Naive thymus-derived CD8-positive, alpha-beta T cell (primary cell): ENCODE measurements at places on chromosomes 1 and 21.

DNA sequence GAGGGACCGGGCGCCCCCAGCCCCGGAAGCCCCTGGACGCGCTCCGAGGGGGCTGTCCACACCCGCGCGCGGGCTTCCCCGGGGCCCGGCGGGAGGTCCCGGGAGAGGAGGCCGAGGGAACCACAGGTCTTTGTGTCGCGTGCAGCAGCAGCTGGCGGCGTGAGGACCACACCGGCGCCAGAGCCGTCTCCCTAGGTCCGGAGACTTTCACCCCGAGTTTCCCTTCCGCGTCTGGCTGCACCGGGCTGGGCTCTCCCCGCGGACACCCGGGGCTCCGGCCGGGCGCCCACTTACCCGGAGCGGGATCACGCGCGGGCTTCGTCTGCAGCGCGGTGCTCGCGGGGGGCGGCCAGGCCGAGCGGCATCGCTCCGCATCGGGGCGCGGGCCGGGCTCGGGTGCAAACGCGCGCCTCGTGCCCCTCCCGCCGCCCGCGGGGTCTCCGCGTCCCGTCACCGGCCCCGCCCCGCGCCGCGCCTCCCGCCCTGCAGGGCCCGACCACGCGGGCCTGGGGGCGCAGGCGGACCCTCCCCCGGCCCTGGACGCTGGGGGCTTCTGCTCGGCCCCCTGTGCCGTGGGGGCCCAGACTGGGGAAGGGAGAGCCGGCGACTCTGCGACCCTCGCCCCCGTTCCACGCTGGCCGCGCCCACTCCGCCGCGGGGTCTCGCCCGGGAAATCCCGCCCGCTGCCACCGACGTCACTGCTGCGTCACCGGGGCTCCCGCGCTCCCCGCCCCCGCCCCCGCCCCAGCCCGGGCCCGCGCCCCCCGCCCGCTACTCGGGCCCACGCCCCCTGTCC, at the start of gene GNG4:
TSS of gene GNG4 (minus strand) at position 417 of the 796 bp plus-strand sequence. CDS start 65,946 bp downstream, outside the sequence.
- no peak for DNase-seq
- no peak within 1 kb of the TSS for H3K27ac ChIP-seq
- H3K36me3 ChIP-seq = peaks cover 20% of the 10 kb centered on the region
- peaks cover 14% of the 10 kb centered on the region for H3K4me1 ChIP-seq
- peak within 1 kb of the TSS; percentile 81 for H3K4me3 ChIP-seq

GRCh38 chr1:37455516-37455915, 18.9 kb upstream of the ZC3H12A start:
- no peak for DNase-seq
- no peaks in the 10 kb centered on the region for H3K27me3 ChIP-seq
- H3K36me3 ChIP-seq = no peaks in the 10 kb centered on the region
- no peak overlapping the region for H3K27ac ChIP-seq

DNA sequence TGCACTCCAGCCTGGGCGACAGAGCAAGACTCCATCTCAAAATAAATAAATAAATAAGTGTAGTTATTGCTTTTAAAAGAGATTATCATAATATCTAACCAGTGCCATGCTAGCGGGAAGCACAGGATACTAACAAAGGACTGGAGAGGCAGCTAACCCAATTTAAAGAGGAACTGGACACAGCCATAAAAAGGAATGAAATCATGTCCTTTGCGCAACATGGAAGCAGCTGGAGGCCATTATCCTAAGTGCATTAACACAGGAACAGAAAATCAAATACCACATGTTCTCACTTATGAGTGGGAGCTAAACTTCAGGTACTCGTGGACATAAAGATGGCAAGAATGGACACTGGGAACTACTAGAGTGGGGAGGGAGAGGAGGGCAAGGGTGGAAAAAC, 54.9 kb downstream of the TM2D1 start:
- no peaks in the 10 kb centered on the region for H3K27me3 ChIP-seq
- no peak overlapping the region for H3K27ac ChIP-seq
- H3K4me1 ChIP-seq = peaks cover 2% of the 10 kb centered on the region
- H3K4me3 ChIP-seq = no peak overlapping the region
- H3K36me3 ChIP-seq = no peaks in the 10 kb centered on the region
- no peak for DNase-seq

GRCh38 chr1:156409439-156409838, 40.4 kb downstream of the RHBG start:
- H3K4me3 ChIP-seq = no peak overlapping the region
- DNase-seq = no peak
- H3K4me1 ChIP-seq = no peaks in the 10 kb centered on the region
- peaks cover under 1% of the 10 kb centered on the region for H3K36me3 ChIP-seq
- H3K27me3 ChIP-seq = peaks cover 54% of the 10 kb centered on the region

DNA sequence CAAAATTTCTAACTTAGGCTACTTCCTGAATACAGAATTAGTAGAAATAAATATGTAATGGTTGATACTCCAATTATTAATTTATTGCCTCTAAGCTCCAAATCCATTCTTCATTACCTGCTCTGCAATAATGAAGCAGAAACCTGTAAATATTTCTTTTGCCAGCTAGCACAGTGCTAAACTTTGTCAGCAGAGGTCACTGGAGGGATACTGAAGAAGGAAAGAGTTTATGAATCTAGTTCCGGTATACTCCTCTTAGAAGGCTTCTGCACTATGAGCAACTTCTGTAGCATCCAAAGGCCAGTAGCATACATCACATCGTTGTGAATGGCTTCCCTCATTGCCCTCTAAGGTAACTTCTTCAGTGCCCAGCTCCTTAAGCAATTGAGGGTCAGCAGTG, 81.0 kb upstream of the LHX8 start:
- no peak overlapping the region for H3K4me3 ChIP-seq
- no peaks in the 10 kb centered on the region for H3K36me3 ChIP-seq
- no peak overlapping the region for H3K27ac ChIP-seq
- no peak for DNase-seq
- H3K27me3 ChIP-seq = no peaks in the 10 kb centered on the region

DNA sequence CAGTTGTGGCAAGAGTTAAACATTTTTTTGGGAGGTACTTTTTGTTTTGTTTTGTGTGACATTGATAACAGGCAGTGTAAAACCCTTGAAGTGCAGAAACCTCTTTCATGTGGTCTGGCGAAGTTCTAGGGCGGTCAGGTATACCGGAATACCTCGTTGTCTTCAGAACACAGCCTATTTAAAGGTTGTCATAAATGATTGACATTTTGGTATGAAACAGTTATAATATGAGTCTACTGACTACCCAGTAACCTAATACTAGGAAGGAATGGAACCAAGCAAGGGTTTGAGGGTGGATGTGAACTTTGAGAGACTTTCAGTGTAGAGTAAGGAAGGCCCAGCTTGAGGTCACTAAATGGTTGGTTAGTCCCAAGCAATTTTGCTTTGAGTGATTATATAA, 40.5 kb downstream of the PATJ start:
- peak overlapping the region; percentile 87 for H3K27ac ChIP-seq
- H3K27me3 ChIP-seq = no peaks in the 10 kb centered on the region

- H3K27ac ChIP-seq = no peak overlapping the region
- peaks cover 3% of the 10 kb centered on the region for H3K27me3 ChIP-seq
- H3K4me1 ChIP-seq = peaks cover 2% of the 10 kb centered on the region
- H3K36me3 ChIP-seq = no peaks in the 10 kb centered on the region
- no peak for DNase-seq
Measured at GRCh38 chr1:204758601-204759000, 73.1 kb upstream of the LRRN2 start.

- H3K4me3 ChIP-seq = no peak overlapping the region
- DNase-seq = no peak
- H3K36me3 ChIP-seq = no peaks in the 10 kb centered on the region
- peaks cover 4% of the 10 kb centered on the region for H3K27me3 ChIP-seq
- no peak overlapping the region for H3K27ac ChIP-seq
Measured at GRCh38 chr1:237428809-237429208, 386.8 kb downstream of the RYR2 start.

DNA sequence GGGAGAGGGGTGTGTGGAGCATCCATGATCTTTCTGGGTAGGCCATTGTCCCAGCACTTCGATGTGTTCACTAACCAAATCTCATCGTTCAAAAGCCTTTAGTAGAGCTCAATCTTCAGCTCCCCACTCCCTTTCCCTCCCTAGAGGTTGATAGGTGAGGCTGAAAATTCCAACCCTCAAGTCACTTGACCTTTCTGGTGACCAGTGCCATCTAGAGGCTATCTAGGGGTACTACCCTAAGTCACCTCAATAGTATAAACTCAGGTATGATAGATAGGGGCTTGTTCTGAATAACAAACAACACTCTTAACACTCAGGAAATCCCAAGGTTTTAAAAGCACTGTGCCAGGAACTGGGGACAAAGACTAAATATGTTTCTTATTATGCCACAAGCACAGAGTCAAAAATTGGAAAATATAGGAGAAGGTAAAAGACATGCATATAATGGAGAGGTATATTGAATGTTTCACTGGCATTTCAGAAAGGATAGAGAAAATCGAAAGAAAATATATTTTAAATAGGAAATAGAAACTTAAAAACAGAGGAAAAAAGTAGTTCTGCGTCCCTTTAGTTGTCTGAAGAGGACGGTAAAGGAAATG, 42.9 kb upstream of the CD53 start:
- DNase-seq = no peak
- H3K4me1 ChIP-seq = peaks cover 7% of the 10 kb centered on the region
- no peak overlapping the region for H3K27ac ChIP-seq
- no peaks in the 10 kb centered on the region for H3K36me3 ChIP-seq

- peak overlapping the region; percentile 8 for H3K27ac ChIP-seq
- peaks cover 2% of the 10 kb centered on the region for H3K4me1 ChIP-seq
- no peak for DNase-seq
- no peaks in the 10 kb centered on the region for H3K27me3 ChIP-seq
- peaks cover 5% of the 10 kb centered on the region for H3K36me3 ChIP-seq
Measured at GRCh38 chr1:151176514-151177045, 799 bp upstream of the TMOD4 start.

DNA sequence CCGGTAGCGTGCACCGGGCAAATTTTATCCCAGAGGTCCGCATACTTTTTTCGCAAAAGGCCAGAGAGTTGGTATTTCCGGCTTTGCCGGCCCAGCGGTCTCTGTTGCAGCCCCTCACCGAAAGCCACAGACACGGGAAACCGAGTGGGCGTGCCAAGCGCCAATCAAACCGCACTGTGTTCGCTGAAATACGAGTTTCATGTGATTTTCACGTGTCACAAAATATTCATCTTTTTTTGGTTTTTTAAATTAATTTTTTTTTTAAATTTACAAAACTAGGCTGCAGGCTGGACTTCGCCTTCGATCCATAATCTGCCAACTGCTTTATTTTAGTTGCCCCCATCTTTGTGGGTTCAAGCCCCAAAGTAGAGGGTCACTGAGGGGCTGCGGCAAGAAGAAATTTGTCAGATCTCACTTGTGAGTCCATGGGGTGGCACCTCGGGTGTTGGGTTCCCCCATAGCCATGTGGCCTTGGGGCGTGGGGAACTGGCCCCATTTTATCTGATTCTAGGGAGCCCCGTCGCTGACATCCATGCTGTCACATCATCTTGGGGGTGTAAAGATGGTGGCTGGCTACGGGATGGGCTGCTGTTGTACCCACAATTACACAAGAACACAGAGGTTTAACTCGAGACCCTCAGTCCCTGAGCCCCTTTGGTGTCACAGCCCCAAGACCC, 20.8 kb downstream of the SLC45A1 start:
- no peak for DNase-seq
- H3K27me3 ChIP-seq = no peaks in the 10 kb centered on the region

DNA sequence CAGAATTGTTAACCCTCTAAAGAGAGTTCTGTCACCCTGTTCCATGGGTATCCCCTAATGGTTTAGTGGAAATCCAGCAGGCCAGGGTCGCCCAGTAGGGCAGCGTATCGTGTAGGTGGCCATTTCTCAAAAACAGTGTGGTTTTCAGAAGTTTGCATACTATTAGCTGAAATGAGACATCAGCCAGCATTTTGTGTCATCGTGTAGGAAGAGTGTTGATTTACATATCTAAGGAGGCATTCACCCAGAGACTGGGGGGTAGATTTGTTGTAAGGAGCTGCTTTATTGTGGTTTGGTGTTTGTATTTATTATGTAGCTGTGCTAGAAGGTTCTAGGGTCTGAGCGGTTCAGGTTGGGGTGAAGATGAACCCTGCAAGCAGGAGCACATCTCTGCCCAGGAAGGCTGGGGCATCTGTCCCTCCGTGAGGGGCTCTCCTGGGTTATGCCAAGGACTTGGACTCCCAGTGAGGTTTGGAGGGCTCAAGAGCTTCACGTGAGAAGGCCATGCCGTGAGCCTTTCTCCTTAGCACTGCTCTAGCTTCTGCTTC, 174.4 kb downstream of the PGBD5 start:
- H3K27me3 ChIP-seq = no peaks in the 10 kb centered on the region
- peaks cover 6% of the 10 kb centered on the region for H3K36me3 ChIP-seq
- H3K4me3 ChIP-seq = no peak overlapping the region
- no peak overlapping the region for H3K27ac ChIP-seq

GRCh38 chr1:115840605-115841460, at the start of gene NHLH2:
NHLH2 (minus strand) TSS chr1:115841126; CDS start chr1:115838372, 2,754 bp downstream.
- no peaks in the 10 kb centered on the region for H3K36me3 ChIP-seq
- no peak within 1 kb of the TSS for H3K27ac ChIP-seq

GRCh38 chr1:208009706-208010444, 99.0 kb upstream of the CD34 start:
- DNase-seq = no peak
- no peaks in the 10 kb centered on the region for H3K4me1 ChIP-seq
- H3K27ac ChIP-seq = no peak overlapping the region
- no peak overlapping the region for H3K4me3 ChIP-seq

GRCh38 chr1:235854347-235854746, 12.4 kb downstream of the LYST start:
- peaks cover 20% of the 10 kb centered on the region for H3K4me1 ChIP-seq
- H3K27ac ChIP-seq = no peak overlapping the region
- no peak for DNase-seq
- H3K4me3 ChIP-seq = no peak overlapping the region
- no peaks in the 10 kb centered on the region for H3K36me3 ChIP-seq

DNA sequence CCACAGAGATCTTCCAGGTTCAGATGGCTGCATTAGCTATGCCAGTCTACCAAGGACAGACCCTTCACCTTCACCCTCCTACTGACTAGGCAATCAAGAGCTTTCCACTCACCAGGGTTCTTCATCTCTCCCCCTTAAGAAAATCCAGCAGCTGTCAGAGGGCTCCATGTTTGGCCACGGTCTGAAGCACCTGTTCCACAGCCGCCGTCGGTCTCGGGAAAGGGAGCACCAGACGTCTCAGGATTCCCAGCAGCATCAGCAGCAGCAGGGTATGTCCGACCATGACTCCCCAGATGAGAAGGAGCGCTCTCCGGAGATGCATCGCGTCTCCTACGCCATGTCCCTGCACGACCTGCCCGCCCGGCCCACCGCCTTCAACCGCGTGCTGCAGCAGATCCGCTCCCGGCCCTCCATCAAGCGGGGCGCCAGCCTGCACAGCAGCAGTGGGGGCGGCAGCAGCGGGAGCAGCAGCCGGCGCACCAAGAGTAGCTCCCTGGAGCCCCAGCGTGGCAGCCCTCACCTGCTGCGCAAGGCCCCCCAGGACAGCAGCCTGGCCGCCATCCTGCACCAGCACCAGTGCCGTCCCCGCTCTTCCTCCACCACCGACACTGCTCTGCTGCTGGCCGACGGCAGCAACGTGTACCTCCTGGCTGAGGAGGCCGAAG, 13.8 kb downstream of the TMCC2 start:
- no peaks in the 10 kb centered on the region for H3K36me3 ChIP-seq
- no peak overlapping the region for H3K4me3 ChIP-seq
- peaks cover 13% of the 10 kb centered on the region for H3K4me1 ChIP-seq
- DNase-seq = no peak
- H3K27me3 ChIP-seq = peaks cover 1% of the 10 kb centered on the region
